ENCODE measurements at places on chromosomes 11 and 22.

DNA sequence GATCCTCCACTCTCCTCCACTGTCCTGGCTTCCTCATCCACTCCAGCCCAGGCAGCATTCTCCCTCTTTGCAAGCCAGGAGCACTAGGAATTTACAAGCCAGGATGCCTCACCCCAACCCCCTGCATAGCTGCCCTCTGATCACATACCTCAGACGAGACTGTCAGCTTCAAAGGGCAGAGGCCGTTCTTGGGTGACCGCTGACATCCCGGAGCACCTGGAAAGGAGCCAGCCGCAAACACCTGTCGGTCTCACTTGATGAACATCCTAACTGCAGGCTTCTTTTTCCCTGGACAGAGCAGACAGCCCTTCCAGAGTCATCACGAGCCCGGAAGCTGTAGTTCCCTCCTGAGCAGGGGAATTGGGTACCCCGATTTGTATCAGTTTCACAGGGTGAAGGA, 451.3 kb upstream of the B3GAT1 start:
- DNase-seq = no peak

- peak; percentile 95 for DNase-seq
These were observed 437.3 kb upstream of the CADM1 start for GRCh38 chr11:115941481-115941993.

DNA sequence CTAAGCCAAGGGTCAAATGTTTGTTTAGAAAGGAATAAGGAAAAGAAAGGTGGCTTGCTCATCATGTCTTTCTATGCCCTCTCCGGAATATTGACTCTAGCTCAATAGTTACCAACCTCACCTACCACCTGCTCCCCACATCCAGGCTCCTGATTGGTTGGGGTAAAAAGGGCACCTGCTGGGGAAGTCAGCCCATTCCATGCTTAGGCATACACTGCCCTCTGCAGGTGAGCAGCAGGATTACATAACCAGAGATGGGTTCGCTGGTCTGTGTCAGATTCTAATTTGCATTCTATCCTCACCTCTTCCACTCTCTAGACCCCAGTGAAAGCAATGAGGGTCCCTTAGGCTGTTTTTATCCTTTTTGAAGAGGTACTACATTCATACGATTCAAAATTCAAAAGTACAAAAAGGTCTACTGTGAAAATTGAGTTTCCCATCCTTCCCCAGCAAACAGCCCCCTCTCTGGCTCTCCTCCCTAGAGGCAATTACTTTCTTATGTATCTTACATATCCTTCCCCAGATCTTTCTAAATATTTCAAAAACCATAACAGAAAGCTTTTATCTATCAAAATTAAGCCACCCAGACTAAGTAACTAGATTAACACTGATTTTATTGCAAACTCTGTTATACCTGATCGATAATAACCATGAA, 98.0 kb upstream of the ASPHD2 start:
- DNase-seq = peak; percentile 50

DNA sequence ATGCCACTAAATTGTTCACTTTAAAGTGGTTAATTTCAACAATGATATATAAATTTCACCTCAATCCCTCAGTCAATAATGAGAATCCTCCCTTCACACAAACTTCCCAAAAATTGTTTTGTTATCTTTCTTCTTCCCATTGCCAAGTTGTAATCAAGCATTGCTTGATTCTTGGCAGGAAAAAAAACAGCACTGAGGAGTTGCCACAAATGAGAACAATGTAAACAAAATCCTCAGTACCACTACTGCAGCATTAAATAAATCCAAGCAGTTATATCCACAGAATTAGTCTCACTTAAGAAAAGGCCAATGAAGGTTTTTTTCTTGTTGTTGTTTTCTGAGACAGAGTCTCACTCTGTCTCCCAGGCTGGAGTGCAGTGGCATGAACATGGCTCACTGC, 38.2 kb downstream of the FAM168A start:
- DNase-seq = no peak

DNA sequence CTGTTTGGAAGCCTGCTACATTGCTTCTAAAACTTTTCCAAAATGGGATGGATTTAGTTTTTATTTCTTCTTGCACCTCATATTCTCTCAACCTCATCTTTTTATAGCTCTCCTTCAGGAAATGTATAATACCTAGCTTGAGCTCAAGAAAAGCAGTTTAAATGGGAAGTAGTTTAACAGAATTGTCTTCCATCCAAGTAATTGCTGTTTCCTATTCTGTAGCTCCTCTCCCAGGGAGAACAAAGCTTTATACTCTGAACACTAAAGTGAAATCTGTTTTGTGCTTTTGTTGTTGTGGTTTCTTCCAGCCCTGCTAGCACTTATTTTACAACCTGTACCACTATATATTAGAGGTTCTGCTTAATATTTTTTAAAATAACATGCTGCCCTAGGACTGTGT, 83.2 kb upstream of the HORMAD2 start:
- DNase-seq = no peak

- DNase-seq = peak; percentile 82
These were observed 769 bp downstream of the MAFF start for GRCh38 chr22:38202437-38203089.

GRCh38 chr22:20204311-20204710, 53.5 kb upstream of the CCDC188 start:
- no peak for DNase-seq

DNA sequence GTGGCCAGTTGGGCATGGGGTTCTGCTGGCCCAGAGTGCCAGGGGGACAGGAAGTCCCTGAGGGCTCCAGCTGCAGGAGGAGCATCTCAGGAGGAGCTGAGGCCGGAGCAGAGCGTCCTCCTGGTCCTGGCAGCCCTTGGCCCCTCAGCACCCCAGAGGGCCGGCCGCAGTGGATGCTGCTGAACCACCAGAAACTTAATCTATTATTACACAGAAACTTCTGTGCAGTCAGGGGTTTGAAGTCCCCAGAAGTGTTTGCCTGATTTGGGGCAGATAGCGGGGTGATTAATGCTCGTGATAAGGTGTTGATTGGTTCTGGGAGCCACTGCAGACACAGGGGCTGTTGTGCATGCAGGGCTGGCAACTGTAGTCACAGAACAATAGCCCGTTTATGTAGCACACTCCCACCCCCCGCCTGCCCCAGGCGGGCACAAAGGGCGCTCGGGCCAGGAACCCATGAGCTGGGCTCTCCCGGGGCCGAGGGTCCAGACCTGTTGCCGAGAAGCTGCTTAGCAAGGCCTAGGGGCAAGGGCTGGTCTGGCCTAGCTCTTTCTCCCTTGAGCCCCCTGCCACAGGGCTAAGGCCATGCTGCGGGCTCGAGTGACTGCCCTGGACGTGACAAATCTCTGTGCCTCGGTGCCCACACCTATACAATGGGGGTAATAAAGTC, 29.0 kb upstream of the KCNQ1OT1 start:
- no peak for DNase-seq

GRCh38 chr22:40385036-40385782, 14.8 kb downstream of the SGSM3 start:
- no peak for DNase-seq

- no peak for DNase-seq
These were observed 612 bp upstream of the BIRC2 start for GRCh38 chr11:102346456-102346747.

DNA sequence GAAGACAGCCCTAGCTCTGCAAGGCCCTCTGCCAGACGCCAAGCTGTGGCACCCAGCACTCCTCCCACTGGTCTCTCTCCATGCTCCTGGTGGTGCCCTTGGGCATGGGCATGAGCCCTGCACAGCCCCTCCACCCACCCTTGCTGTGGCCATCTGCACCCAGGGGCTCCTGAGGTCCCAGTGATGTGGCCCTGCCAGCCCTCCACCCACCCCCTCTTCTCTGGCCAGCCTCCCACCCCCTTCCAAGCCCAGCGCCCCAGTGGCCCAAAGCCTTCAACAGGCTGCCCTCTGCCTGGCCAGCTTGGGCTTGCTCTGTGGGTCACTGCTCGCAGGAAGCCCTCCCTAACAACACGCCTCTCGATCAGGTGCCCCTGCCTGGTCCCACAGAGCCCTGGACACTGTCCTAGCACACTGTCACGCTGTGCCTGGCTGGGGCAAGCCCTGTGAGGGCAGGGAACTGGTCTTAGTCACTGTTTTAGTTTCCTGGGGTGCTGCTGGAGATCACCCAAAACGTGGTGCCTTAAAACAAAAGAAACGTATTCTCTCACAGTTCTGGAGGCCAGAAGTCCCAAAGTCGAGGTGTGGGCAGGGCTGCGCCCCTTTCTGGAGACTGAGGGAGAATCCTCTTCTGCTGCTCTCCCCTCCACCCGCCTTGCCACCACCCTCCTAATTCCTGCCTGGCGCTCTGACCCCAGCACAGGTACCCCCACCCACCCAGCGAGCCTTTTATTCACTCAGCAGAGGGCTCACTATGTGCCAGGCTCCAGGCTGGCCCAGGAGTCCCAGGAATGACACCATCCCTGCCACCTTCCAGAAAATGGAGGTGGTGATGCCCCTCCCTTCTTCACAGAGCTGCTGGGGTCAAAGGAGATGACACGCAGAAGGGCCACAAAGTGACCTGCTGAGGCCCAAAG, 14.7 kb downstream of the SULT4A1 start:
- DNase-seq = no peak

- DNase-seq = no peak
These were observed 31.2 kb upstream of the SMTN start for GRCh38 chr22:31049815-31050420.

- DNase-seq = no peak
These were observed at the start of gene MB for GRCh38 chr22:35617137-35617755. Gene MB, minus strand, starts transcription at chr22:35617329. Its CDS starts 72 bp downstream, at chr22:35617257.

- peak; percentile 20 for DNase-seq
These were observed 3.8 kb downstream of the YAP1 start for GRCh38 chr11:102114032-102114431.

DNA sequence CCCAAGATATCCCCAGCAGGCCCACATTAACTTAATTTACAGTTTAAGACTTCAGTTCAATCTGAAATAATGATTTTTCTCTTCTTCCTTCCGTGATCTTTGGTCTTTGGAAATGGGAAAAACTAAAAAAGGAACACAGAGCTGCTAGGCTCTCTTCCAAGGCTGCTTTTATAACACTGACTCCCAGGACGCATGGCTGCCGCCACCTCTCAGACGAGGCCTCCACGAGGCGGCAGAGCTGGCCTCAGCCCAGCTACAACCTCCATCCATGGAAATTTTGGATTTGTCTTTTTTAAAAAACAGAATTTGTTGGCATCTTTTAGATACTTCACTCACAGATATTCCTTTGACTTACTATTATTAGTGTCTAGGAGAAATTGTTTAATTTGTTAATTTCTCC, 385.5 kb upstream of the SYN3 start:
- DNase-seq = no peak

GRCh38 chr22:22887621-22888503, at the start of gene IGLL5:
Gene IGLL5, plus strand, starts transcription at chr22:22887816. Its CDS starts 238 bp downstream, at chr22:22888054.
- no peak for DNase-seq

DNA sequence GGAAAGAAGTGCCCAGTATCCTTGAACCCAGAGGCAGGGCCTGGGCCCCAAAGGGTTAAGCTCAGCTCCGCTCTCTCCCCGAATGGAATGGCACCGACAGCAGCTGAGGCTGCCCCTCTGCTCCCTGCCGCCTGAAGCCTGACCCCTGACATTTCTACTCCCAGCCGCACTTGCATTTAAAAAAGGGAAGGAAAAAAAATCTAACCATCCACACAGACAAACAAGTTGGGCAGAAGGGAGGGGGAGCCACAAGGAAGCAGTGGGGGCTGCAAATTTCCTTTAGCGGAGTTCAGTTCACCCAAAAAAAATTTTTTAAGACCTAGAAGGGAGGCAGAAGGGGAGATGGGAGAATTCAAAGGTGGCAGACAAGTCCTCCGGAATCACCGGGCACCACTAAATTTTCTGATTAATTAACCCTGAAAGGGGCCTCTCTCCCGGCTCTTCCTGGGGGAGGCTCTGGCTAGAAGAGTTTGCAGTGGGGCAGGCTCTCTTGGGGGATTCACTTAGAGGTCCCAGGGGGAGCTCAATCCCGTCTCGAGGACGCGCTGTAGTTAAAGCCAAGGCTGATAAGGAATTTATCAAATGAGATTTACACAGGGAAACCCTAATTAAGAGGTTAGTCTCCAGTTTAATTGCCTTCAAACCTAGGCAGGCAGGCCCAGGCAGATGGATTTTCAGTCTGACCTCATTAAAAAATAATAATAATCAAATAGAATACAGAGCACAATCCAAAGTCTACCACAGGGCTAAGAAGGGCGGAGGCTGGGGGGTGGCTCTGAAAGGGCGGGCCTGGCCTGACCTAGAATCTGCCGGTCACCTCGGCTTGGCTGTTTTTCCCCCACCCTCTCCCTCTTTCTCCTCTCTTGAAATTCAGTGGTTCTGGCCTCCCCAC, 25.6 kb downstream of the MN1 start:
- DNase-seq = no peak

DNA sequence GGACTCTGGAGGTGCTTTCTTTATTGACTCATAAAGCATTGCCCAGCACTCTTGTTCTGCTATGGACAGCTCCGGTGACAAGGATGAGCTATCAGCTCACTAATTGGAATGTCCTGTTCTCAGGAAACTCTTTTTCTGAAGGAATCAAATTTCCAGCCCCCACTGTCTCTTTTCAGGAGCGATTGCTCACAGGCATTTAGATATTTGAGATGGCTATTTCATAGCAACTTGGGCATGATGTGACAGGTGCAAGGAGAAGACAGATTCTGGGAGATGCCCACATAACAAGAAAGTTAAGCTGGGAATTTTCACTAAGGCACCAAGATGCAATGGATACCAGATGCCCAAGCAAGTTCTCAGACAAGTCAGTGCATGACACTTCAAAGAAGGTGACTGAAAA, 123.4 kb upstream of the CSNK2A3 start:
- no peak for DNase-seq

DNA sequence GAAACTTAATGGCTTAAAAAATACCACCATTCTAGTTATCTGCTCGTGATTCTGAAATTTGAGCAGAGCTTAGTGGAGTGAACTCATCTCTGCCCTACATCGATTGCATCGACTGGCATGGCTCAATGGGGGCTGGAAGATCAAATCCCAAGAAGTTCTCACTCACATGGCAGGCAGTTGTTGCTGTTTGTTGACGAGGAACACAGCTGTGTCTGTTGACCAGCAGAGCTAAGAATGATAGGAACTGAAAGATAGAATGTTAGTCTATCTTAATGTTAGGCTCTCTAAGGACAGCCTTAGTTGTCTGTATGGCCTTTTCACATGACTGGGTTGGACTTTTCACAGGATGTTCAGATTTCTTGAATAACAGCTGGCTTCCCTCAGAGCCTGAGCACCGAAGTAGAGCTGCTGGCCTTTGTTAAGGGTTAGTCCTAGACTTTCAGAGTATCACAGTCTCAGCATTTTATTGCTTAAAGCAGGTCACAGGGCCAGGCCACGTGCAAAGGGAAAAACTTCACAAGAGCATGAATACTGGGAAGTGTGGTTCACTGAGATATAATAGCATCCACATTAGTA, 31.6 kb upstream of the IZUMO1R start:
- DNase-seq = no peak

GRCh38 chr11:111310088-111310487, 11.7 kb downstream of the POU2AF3 start:
- DNase-seq = no peak

GRCh38 chr11:110317516-110317932, 21.1 kb upstream of the RDX start:
- no peak for DNase-seq

GRCh38 chr11:14930369-14930768, 38.3 kb upstream of the CYP2R1 start:
- DNase-seq = no peak

DNA sequence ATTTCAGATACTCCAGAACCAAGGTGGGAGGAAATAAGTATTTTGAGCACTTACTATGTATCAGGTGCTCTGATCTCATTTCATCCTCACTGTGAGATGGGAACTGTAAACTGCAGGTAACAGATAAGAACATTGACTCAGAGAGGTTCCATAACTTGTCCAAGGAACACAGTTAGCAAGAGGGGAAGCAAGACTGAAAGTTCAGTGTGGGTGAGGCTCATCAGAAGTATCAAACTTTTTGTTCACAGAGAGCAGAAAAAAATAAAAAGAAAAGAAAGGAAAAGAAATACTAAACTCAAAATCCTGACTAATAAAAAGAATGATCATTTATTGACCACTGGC, 37.1 kb downstream of the RAB30 start:
- DNase-seq = no peak
